ENCODE measurements at places on chromosomes 7 and 10.

DNA sequence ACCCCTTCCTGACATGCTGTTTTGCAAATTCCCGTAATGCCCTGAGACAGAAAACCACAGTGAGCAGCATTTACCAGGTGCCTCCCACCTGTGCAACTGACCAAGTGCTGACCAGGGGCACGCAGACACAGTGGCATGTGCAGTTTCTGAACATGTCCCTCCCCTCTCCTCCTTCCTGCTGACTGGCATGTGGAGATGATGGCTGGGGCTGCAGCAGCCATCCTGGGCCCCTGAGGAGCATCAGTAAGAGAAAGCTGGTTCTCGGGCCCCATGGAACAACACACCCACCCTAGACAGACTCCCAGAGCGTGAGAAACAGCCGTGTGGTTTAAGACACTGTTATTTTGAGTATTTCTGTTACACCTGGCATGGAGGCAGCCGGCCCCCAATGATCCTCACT lies 66.2 kb upstream of the PDGFA start:
- no peak for DNase-seq

- DNase-seq = no peak
Observed at GRCh38 chr10:29657719-29658274, 23.0 kb upstream of the SVIL start.

GRCh38 chr7:115097175-115097671 lies 175.3 kb downstream of the MDFIC start:
- no peak for DNase-seq

DNA sequence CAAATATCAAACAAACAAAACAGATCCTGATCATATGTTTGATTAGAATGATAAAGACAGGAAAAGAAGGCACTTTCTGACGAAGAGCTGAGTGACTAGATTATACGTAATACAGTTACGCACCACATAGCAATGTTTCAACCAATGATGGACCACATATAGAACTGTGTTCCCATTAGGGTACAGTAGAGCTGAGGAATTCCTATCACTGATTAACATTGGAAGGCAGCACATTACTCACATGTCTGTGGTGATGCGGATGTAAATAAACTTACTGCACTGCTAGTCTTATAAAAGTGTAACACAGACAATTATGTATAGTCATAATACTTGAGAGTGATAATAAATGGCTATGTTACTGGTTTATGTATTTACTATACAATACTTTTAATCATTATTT lies 98.3 kb downstream of the PTN start:
- no peak for DNase-seq

- no peak for DNase-seq
Observed at GRCh38 chr7:50331564-50332208, 27.2 kb downstream of the IKZF1 start.

DNA sequence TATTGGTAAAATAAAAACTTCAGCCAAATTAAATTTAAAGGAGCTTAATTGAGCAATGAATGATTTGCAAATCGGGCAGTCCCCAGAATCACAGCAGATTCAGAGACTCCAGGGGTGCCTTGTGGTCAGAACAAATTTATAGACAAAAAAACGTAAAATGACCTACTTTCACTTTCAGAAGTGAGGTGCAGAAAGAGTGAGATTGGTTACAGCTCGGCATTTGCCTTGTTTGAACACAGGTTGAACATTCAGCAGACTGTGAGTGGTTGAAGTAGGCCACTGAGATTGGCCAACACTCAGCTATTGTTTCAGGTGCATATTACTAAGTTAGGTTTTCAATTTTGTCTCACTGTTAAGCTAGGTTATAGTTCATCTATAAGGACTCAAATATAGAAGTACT lies 153.4 kb downstream of the BICC1 start:
- DNase-seq = no peak

DNA sequence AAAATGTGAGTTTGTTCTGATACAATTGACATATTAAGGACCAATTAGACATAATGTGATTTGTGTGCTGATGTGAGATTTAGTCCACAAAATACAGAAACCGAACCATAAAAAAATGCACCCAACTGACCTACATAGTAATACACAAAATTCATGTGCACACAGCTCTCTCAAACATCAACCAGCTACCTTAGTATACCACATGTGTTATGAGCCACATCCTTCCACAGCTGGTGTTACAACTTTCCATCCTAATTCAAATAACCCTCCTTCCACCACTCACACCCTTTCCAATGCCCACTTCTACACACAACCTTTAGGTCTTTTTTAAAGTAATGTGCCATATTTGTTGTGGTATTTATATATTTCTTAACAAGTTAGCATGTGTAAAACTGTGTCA lies 31.7 kb upstream of the C7orf33 start:
- DNase-seq = no peak

GRCh38 chr10:130463876-130464364 lies 327.7 kb downstream of the GLRX3 start:
- no peak for DNase-seq

GRCh38 chr7:122972056-122972455 lies 23.4 kb downstream of the TAS2R16 start:
- DNase-seq = no peak

DNA sequence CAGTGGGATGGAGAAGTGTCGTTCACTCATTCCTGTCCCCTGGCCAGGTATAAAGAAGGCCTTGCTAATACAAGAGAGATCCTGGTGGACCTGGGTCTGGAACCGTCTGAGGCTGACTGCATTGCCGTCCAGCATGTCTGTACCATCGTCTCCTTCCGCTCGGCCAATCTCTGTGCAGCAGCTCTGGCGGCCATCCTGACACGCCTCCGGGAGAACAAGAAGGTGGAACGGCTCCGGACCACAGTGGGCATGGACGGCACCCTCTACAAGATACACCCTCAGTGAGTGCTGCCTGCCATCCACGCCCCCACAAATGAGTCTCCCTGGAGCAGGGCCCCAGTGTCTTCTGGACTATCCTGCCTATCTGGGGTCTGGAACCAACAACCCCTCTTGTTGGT lies 27.2 kb downstream of the HKDC1 start:
- DNase-seq = no peak

- no peak for DNase-seq
Observed at GRCh38 chr7:104106108-104106905, 101.5 kb downstream of the ORC5 start.

- no peak for DNase-seq
Observed at GRCh38 chr7:128151635-128152034, 89.4 kb upstream of the LEP start.

- no peak for DNase-seq
Observed at GRCh38 chr7:155251831-155252230, 45.8 kb upstream of the INSIG1 start.

DNA sequence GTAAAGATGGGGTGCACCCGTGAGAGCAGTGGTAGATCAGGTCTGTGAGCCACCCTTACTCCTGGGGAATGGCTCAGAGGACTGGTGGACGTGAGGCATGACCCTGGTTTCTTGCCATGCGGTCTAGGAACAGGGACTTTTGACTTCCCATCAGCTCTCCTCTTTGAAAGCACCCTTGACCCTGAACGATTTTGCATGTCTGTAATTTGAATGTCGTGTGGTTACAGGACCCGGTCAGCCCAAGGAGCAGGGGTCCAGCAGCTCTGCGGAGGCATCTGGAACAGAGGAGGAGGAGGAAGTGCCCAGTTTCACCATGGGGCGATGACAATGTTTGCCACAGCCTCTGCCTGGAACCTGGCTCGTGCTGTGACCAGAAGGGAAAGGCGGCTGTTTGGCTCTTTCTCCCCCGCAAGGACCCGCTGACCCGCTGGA lies 8.6 kb upstream of the ORAI2 start:
- no peak for DNase-seq

- peak; percentile 16 for DNase-seq
Observed at GRCh38 chr7:23696916-23697441, 13.0 kb upstream of the STK31 start.

- no peak for DNase-seq
Observed at GRCh38 chr10:76937181-76937600, 700.4 kb downstream of the KCNMA1 start.

GRCh38 chr7:46610746-46611145 lies 689.7 kb upstream of the IGFBP3 start:
- no peak for DNase-seq

DNA sequence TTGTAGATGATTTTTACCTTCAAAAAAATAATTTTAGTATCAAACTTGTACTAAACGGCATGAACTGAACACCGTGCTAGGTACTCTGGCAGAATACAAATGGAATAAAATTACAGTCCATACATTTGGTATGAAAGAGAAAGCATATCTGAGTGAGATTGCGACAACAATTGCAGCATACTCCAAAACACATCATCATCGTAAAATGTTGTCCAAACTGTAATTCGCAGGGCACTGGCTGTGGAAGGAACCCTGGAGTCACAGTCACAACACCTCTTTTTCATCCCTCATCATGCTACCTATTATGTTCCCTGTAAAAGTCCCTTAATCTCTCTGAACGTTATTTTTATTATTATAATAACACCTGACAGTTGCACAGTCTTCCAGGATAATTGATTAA lies 13.5 kb downstream of the CREM start:
- DNase-seq = no peak

- no peak for DNase-seq
Observed at GRCh38 chr10:133125901-133126300, 34.1 kb upstream of the KNDC1 start.

- no peak for DNase-seq
Observed at GRCh38 chr7:84271543-84271942, 77.0 kb upstream of the SEMA3A start.

- no peak for DNase-seq
Observed at GRCh38 chr10:26839966-26840627, 20.7 kb downstream of the ABI1 start.

DNA sequence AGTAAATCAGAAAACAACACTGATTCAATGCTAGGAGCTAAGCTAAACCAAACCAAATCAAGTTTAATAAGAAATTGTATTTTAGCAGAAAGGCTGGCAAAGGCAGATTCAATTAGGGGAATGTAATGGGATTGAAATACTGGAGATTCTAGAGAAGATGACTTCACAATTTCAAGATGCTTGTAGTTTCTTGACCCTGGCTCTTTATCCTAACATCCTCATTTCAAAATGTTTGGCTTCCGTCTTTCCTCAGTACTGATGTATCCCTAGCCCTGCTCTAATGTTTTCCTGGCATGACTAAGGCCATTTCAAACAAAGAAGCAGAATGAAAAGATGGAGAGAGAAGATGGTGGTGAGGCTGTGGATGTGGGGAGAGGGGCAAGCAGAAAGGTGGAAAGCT lies 2.7 kb upstream of the JCAD start:
- DNase-seq = no peak

DNA sequence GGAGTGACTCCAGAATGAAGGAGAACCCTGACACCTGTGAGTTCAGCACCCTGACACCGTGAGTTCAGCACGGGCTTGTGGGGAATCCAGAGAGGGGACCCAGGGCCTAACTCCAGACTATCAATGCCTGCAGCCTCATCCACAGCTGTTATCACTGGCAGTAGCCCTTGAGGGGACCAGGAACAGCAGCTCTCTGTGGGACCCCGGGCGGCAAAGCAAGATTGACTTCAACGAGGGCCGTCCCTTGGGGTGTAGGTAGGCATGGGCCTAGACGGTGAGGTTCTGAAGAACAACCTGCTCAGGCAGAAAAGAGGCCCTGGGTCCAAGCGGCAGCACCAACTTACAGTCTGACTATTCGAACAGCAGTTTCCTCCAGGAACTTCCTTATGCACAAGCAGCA lies 8.9 kb downstream of the GRID1 start:
- no peak for DNase-seq

GRCh38 chr10:25616903-25617592 lies 317.0 kb upstream of the MYO3A start:
- no peak for DNase-seq

- no peak for DNase-seq
Observed at GRCh38 chr7:26011039-26011696, 140.8 kb upstream of the NFE2L3 start.

DNA sequence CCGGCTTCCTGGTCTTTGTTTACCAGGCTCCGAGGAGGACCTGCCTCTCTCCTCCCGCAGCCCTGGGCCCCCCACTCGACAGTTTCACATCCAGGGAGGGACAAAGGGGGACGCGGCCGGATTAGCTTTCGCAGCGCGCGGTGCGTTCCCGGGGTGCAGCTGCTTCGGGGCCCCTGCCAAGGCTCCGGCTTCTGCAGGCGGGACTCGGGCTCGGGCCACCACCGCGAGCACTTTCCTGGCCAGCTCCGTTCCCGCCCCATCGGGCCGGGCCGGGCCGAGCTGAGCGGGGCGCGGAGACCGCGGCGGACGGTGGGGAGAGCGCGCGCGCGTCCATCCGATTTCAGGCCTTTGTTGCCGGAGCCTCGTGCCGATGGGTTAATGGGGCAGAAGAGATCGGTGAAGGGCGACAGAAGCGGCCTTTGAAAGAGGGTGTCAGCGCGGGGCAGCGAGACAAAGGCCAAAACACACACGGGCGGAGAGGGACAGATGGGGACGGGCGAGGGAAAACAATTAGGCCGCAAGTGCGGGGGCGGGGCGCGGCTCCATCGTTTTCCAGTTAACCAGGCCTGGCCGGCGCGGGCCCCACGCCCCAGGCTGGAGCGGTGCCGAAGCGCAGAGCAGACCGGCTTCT lies 8.5 kb upstream of the UNCX start:
- DNase-seq = no peak

DNA sequence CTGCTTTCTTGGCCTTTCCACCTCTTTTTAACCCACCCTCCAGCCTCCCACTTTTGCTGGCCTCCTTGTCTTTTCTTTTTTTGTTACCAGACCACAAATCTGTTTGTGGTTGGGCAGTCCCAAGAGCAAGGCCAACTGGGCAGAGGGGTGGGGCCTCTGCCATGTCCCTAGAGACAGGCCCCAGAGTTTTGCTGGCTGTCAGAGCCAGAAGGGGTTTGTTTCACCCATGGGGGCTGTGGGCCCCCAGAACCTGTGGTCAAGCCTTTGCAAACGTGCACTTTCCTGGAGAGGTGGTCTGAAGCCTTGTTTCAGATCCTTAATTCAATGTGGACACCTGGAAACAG lies 10.3 kb downstream of the ZMIZ1 start:
- DNase-seq = no peak

DNA sequence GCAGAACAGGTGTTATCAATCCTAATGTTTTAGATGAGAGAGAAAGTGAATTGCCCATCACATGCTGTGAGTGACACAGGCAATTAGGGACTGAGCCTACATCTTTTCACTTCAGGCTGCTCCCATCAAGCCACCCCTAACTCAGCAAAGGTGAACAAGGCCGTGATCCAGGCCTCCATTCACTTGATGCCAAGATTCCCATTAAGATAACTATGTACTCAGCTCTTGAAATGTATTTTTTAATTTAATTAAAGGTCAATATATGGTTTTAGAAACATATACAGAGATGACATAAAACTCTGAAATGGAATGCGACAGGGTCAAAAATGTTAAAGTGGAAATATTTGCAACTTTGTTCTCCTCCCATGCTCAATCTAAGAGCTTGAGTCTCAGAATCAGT lies 27.9 kb upstream of the UBE2H start:
- DNase-seq = no peak

- DNase-seq = peak; percentile 77
Observed at GRCh38 chr10:6580279-6581029, 378 bp upstream of the PRKCQ start.

DNA sequence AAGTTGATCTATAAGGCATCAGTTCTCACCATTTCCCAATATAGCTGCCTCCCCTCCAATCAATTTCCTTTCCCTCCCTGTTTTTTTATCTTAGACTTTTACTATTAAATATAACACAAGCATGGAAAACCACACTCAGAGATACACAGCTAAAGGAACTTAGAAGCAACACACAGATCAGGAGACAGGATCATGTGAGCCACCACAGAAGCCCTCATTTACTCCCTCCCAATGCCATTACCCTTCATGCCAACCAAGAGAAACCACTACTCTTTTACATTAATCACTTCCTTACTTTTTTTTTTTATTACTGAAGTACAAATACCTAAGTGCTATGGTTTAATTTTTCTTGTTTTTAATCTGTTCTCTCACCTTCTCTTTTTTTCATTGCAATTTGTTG lies 33.0 kb downstream of the COG5 start:
- DNase-seq = no peak

Data from activated T-cell treated with anti-CD3 and anti-CD28 coated beads for 24 hours (primary cell).